ENCODE measurements at places on chromosomes 2 and 18.

DNA sequence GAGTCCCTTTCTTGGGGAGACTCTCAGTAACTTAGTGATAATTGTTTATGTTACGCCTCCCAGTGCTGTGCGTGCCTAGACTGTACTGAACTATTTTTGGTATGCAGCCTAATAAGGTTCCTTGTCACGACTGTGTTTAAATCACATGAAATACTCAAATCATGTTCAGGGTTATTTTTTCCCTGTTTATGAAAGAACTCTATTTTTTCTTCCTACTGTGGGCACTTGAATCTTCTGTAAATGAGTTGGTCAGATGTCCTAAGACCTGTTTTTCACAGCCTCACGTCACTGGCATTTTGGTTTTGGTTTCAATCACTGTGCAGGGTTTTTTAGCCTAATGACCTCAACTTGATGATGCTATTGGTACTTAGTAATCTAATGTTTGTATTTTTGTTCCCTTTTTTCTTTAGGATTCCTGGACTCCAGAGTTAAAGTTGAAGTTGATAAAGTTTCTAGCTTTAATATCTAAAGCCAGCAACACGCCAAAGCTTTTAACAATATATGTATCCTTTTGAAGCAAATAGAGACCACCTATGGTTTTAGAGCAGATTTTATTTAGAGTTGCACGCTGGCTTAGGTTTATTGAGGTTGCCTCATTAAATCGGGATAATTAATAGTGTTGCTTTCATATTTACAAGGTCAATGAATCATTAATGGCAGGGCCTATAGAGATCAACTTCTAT is 24.0 kb downstream of the ARMC9 start:
- DNase-seq: no peak

- DNase-seq: no peak
Measured at GRCh38 chr18:44837482-44838180, 156.9 kb downstream of the SETBP1 start.

GRCh38 chr2:80141007-80141726 is 163.4 kb downstream of the LRRTM1 start:
- DNase-seq: no peak

GRCh38 chr2:235630718-235631296 is 137.0 kb downstream of the AGAP1 start:
- no peak for DNase-seq

DNA sequence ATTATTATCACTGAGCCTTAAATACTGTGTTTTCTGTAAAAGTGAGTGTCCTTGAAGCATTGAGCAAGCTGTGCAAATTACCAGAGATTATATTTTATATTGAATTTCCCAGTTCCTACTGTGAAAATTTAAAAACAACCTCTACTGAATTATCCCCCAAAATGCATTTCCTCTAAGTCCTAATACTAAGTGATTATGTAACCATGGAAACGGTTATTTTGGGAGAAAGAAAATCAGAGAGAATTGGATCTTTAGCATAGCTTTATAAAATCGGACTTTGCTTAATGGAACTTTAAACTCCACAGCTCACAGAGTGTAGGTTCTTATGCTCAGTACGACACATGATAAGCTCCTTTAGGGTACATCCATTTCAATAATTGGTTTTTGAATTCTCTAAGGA is 19.3 kb upstream of the CHMP1B start:
- DNase-seq: no peak
